ENCODE measurements at places on chromosomes 3 and 15. TPM values are rescaled to one million over a fixed set of nuclear protein-coding genes. Genes with fewer than 3 reads are reported as not detected.

GOLGA8G gene
- not detected for total RNA-seq

CCDC32 gene
- 29.9 TPM for total RNA-seq

DNA sequence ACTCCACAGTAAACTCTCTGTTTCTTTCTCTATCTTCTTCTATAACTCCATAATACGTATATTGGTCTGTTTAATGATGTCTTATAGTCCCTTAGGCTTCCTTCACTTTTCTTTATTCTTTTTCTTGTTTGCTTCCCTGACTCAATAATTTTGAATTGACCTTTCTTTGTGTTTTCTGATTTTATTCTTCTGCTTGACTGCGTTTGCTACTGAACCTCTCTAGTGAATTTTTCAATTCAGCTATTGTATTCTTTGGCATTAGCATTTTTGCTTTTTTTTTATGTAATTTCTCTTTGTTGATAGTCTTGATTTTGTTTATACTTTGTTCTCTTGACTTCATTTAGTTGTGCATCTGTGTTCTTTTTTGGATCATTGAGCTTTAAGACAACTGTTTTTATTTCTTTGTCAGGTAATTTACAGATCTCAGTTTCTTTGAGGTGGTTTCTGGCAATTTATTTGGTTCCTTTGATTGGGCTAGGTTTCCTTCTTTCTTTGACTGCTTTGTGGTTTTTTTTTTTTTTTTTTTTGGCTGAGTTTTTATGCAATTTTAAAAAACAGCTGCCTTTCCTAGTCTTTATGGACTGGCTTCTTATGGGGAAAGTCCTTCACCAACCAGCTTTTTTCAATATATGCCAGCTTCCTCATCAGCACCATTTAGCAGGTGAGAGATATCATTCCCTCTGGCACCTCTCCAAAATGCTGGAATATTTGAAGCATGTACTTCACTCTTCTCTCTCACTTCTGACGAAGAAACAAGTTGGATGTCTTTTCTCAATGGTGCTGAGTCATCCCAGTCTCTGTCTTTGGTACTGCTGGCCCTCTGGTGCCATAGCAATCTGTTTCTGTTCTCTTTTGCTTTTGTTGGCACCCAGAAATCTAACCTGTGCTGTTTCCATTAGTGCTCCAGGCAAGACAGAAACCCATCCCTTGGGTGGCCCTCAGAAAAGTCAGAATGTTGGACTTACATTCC lies 17.6 kb downstream of the RSRC1 start:
- no peak for DNase-seq

GRCh38 chr3:161096771-161097367 lies 8.3 kb downstream of the B3GALNT1 start:
- peak; percentile 63 for DNase-seq
